Muscle of arm (tissue), 14 donors: ENCODE measurements at places on chromosomes 11 and 22. TPM values are rescaled to one million over a fixed set of nuclear protein-coding genes. Genes with fewer than 3 reads are reported as not detected.

The DDI1 gene
- not detected for polyA plus RNA-seq

The PITPNB gene
- 48.2 TPM for polyA plus RNA-seq

The SART1 gene
- 31.6 TPM for polyA plus RNA-seq

The OR56A4 gene
- not detected for polyA plus RNA-seq

The OR52I2 gene
- polyA plus RNA-seq, result not detected

The PTPRCAP gene
- polyA plus RNA-seq, result 0.64 TPM

The SYT13 gene
- 4.6 TPM for polyA plus RNA-seq

The MYO7A gene
- polyA plus RNA-seq, result 4.9 TPM

DNA sequence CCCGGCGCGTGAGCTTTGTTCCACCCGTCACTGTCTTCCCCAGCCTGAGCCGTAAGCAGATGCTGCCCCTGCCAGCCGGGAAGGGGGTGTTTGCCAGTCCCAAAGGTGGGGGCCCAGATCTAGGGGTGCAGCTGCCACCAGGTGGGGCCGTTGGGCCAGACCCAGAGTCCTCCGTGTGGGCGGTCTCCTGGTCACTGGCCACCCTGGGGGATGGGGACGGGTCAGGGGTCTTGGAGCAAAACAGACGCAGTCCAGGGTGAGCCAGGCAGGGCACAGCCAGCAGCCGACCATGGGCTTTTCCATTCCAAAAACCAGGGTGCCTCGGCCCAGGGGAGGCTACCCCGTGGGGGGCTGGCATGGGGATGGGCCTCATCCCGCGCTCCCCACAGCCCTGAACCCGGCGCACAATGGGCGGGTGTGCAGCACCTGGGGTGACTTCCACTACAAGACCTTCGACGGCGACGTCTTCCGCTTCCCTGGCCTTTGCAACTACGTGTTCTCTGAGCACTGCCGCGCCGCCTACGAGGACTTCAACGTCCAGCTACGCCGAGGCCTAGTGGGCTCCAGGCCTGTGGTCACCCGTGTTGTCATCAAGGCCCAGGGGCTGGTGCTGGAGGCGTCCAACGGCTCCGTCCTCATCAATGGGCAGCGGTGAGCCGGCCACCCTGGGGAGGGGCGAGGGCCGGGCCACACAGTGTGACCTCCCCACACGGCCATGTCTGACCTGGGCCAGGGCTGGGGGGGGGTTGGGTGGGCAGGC lies 3.5 kb downstream of the MUC5B start:
- no peak for DNase-seq

- DNase-seq, result no peak
Observed at GRCh38 chr11:64661614-64662013, 61.4 kb downstream of the NRXN2 start.

GRCh38 chr11:85663080-85663752 lies 1.7 kb downstream of the CREBZF start:
- DNase-seq, result no peak

DNA sequence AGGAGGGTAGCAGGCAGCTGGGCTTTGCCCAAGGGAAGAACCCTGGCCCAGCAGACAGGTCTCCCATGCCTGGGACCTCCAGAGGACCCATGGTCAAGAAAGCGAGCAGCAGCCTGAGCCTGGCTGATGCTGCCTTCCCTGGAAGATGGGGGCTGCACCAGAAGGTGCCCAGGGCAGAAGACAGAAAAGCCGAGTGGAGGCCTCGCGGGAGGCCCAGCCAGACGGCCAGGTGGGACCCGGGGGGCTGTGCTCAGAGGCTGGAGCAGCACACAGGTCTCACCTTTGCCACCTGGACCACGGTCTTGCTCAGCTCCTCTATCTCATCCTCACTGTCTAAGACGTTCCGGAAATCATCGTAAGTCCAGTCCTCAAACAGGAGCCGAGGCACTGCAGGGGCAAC lies 10.9 kb downstream of the CHID1 start:
- DNase-seq, result no peak

- no peak for DNase-seq
Observed at GRCh38 chr11:121636800-121637176, 184.0 kb upstream of the SORL1-AS1 start.

DNA sequence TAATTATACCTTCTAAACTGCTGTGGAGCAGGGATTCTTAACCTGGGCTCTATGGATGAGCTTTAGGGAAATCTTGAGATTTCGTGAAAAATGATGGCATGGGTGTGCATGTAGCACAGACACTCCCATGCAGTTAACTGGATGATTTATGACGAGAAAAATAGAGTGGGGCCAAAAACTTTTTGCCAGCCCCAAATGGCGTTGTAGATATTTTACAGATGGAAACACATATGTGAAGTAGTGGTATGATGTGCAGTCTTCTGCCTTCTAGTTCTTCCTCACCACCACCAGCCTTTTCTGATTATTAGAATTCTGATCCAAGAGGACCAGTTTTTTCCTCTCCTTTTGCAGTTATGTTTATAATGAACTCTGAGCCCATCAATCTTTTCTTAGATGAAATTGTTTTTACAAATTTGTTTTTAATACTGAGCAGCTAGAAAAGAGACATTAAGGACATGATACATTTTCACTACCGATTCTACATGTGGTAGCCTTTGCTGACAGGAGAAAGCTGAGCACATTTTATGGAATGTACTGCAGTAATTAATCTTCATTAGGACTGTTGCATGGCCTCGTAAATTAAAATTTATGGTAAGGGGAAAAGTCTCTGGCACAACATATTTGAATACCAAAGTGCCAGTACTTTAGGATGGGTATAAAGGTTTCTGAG lies 261.4 kb downstream of the DDX10 start:
- no peak for DNase-seq

DNA sequence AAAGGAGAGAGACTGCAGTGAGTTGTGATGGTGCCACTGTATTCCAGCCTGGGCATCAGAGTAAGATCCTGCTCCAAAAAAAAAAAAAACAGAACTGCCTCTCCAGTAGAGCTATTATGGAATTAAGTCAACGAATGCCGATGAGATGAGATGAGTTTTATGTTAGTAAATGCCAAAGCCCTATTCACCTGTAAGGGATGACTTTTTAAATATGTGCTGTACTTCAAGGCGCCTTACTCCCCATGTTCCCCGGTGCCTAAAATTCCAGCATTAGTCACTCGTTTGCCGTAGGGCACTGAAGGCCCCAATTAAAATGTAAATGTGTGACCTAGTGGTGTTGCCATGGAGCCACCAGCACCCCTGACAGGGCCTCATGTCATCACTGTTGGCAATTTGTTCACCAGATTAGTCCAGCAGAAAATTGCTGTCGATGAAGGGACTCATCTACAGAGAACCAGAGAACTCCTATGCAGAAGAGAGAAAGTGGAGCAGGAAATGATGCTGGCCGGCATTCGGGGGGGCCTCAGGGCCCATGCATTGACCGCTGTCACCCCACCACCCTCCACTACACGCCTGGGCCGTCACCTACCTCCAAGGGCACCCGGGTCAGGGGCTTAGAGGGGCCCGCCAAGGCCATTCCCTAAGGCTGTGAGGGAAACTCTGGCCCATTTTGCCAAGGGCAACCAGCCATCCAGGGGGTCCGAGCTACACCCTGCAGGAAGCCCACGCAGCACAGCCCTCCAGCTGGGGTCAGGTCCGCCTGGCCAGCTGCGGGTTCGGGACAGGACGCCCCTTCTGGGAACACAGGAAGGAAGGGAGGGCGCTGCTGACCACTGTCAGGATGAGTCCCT lies 17.8 kb downstream of the LIF start:
- DNase-seq, result no peak

- DNase-seq, result no peak
Observed at GRCh38 chr11:115180272-115180671, 323.9 kb downstream of the CADM1 start.

DNA sequence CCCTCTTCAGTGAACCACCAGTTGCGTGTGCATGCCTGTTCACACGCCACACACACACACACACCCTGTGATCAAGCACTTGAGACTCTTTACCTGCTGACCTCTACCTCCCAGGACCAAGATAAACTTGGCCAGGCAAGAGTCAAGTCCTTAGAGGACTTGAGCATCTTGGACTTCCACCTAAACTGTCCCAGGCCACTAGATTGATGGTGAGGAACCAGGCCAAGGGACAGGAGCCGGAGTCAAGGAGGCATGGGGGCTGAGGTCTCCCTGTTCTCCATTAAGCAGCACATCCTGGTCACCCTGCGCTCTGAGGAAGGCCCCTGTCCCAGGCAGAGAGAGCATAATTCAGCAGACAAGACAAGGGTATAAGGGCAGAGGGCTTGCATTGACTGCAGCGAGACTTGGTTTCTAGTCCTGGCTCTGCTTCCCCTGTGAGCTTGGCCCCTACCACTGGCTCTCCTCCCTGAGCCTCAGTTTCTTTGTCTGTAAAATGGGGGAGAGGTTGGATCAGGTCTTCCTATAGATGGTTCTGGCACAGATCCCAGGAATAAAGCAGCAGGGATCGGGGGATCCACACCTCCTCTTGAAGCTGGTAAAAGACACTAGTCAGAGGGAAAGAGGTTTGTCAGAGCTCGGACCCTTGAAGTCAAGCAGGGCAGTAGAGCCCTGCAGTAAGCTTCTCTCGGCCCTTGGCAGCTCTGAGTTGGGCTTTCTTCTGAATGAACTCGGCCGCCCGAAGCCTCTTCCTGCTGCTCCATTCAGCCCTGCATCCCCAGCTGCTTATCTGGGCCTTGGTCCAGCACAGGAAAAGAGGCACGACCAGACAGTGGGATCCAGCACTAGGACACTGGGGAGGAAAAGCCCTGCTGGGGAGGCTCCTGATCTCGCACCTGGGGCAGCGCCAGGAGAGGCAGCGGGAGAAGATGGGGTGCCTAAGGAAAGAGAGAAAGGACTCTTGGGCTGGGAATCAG lies 2.0 kb downstream of the CREB3L1 start:
- DNase-seq, result peak; percentile 87

DNA sequence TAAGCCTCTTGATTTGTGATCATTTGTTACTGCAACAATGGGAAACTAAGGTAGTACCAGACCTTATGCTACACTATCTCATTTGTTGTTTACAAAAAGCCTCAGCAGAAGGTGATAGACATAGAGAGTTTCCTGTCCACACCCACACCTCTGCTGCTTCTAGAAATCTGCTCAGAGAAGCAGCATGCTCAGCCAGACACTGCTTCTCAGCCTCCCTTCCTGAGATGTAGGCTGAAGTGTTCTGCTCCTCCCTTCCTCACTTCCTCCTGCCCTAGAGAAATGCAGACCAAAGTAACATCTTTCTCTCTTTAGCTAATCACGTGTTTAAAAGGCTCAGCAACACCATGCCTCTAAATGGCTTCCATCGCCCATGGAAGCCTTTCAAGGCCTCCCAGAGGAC lies 88.4 kb downstream of the SLC1A2 start:
- DNase-seq, result no peak

DNA sequence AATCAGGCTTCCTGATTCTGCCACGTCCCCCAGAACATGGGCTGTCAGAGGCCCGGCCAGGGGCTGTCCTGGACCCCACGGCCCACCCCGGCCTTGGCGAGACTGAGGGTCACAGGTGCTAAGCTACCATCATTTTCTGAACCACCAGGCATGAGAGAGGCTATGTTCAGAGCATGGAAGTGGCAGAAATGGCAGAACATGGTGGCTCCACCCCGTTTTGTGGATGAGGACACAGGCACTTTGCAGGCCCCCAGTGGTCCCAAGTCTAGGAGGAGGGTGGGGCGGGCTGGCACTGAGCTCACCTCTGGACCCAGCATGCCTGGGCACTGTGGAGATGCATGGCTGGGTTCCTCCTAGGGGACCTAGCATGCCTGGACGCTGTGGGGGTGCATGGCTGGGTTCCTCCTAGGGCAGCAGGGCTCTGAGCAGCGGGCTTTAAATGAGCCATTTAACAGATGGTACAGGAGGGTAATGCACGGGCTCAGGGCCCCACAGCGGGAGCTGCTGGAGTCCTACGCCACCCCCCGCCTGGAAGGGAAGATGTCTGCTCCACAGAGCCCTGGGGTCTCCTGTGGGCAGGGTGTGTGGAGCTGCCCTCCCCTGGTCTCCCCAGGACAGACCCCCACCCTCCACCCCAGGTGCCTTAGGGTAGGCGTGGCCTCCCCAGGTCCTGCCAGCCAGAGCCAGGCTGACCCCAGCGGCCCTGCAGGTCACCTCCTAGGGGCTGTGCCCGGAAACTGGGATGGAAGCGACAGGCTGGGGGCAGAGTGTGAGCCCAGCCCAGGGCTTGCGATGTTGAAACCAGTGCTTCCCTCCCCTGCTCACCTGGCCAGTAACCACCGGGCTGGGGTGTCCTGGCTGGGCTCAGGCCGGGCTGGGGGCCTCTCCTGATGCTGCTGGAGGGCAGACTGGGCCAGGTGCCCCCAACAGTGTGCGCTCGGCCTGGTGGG lies 6.1 kb upstream of the MUC5AC start:
- DNase-seq, result no peak
